NCI-H226 (cell line): ENCODE measurements at places on chromosomes 12 and 14.

DNA sequence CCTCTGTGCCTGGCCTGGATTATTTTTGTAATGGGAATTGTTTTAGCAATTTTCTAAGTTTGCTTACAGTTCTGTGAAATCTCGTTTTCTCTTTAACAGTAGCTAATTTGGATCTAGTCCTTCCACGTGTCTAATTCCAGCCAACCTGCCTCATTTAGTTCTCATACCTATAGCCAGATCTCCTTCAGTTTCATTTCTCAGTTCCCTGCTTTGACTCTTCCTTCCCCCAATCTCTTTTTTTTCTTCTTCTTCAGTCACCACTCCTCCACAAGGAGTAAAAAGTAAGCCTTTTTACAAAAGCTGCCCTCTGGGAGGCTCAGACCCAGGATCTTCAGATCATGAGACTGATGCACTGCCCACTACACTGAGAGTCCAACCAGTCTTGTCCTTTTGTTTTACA lies 1.4 kb downstream of the THTPA start:
- DNase-seq, result no peak

GRCh38 chr14:95741038-95741490 lies 27.1 kb upstream of the TCL1A start:
- DNase-seq, result no peak

DNA sequence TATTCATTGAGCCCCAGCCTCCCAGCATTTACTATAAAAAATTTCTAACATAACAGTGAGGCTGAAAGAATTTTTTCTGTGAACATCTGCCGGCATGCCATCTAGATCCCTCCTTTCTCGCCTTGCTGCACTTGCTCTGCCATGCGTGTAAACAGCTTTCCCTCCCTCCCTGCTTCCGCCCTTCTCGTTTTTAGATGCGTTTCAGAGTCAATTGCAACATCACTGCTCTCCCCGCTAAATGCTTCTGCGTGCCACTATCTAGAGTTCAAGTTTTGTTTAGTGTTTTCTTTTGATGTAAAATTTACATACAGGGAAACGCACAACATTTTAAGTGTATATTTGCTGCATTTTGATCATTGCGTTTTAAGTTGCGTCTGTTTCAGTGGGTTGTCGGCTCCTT lies 83.6 kb downstream of the CCDC92 start:
- no peak for DNase-seq

DNA sequence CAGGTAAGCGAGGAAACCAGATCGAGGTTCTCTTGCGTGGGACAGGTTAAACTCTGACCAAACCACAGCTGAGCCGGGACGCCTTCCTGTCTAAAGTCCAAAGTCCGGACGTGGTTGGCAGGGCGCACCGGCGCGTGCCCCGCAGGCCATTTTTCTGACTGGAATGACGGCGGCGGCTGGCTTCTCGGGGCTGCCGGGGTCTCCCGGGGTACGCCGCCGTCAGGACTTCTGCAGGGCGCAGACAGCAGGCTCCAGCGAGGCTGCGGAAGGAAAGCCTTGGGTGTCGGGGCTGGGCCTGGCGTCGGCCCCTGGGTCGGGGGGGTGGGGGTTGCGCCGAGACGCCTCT lies 32.8 kb downstream of the MIA2 start:
- peak; percentile 36 for DNase-seq

DNA sequence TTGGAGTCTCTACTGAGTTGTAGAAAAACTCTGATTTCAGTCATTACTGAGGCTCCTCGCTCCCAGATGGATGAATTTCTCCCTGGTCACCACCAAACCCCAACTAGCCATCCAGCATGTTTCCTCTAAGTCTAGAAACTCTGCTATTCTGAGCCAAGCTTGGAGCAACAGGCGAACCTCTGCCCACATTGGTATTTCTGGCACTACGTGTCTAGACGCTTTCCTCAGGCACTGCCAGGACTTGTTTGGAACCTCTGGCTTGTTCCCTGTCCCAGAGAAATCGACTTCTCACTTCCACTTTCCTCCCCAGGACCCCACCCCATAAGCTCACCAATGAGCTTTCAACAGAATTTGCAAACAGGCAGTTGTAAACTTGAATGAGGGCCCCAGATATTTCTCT lies 27.6 kb downstream of the WSCD2 start:
- DNase-seq, result no peak

GRCh38 chr12:132522592-132523380 lies 32.8 kb downstream of the FBRSL1 start:
- no peak for DNase-seq

GRCh38 chr12:124852911-124853427 lies 10.7 kb downstream of the SCARB1 start:
- DNase-seq, result no peak

DNA sequence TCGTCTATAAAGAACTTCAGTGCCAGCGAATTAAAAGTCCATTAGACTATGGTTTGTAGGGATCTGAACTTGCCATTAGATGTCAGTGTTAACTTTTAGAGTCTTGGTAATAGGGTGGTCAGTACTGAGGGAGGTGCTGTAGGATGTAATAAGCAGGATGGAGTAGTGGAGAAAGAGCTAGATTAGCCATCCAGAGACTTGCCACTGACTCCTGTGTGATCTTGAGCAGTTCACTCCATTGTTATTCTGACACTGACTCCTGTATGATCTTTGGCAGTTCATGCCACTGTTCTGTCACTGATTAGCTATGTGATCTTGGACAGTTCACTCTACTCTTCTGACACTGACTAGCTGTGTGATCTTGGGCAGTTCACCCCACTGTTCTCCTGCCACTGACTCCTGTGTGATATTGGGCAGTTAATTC lies 133.6 kb downstream of the TTLL5 start:
- peak; percentile 17 for DNase-seq

GRCh38 chr12:124566997-124567672 lies at the start of gene NCOR2:
TSS of gene NCOR2 (minus strand) at chr12:124567612. CDS start at chr12:124495251, 72,361 bp downstream.
- peak; percentile 15 for DNase-seq

GRCh38 chr14:81062816-81063215 lies 107.4 kb downstream of the TSHR start:
- no peak for DNase-seq

DNA sequence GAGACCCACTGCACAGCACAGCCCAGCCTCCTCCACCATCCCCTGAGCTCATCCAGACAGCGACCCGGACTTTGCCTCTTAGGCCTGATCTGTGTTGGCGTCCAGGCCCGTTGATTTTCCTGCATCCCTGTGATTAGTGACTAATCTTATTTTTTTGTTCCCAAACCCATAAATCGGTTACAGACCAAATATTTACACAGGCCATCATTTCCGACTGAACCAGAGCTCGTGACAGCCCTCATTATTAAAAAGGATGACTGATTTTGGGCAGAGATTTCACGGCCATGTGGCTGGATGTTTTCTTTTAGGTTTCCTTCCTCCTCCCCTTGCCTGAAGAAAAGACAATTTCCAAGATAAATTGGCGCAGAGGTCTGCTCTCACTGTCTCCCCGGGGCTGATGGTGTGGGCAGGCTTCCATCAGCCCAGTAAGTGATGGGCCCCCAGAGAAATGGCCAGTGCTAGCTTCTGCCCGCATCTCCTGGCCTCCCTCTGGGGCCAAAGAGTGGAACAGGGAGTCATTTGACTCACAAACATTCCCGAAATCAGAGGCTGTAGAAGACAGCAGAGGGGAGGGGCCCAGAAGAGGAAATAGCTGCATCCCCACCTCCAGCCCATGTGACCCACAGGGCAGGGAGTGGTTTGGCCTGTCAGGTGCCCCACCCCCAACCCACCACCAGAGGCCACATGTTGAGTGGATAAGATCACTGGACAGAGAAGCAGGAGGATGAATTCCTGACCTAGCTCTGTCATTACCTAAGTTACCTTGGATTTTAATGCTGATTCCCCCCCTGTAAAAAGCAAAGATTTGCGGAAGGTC lies 283.5 kb downstream of the KSR2 start:
- DNase-seq, result no peak

- no peak for DNase-seq
These were observed 3.4 kb downstream of the GPX2 start for GRCh38 chr14:64938972-64939816.

- DNase-seq, result no peak
These were observed 16.4 kb downstream of the KRT18 start for GRCh38 chr12:52965337-52965731.

- no peak for DNase-seq
These were observed 79.7 kb upstream of the CCND2 start for GRCh38 chr12:4193821-4194220.

DNA sequence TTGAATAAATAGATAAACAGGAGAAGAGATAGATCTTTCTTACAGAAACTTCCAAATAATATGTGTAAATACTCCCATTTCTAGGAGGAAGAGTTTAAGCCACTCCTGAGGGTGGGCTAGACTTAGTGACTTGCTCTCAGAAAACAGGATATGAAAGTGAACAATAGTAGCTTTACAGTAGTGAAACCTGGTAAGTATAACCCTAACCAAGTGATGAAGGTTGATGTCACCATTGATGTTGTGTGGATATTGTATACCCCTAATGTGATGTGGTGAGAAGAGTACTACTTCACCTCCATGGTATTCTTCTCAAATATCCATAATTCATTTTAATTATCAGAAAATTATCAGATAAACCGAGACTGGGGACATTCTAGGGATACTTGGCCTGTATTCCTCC lies 20.9 kb downstream of the AKAP6 start:
- no peak for DNase-seq

DNA sequence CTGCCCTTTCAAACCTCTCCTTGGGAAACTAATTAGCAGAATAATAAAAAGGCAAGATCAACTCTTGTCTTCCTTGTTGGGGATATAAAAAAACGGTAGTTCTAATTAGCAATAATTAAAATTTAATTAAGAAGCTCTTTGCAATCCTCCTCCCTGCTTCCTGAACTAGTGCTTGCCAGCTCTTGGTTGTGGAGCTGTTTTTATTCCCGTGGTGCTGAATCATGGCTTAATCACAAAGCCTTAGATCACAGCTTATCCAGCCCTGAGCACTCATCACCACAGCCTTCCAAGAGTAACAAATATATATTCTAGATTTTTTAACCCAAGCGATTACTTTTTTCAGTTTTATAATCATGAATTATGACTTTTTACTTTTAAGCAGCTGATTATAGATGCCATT lies 63.2 kb upstream of the INSM2 start:
- peak; percentile 23 for DNase-seq

DNA sequence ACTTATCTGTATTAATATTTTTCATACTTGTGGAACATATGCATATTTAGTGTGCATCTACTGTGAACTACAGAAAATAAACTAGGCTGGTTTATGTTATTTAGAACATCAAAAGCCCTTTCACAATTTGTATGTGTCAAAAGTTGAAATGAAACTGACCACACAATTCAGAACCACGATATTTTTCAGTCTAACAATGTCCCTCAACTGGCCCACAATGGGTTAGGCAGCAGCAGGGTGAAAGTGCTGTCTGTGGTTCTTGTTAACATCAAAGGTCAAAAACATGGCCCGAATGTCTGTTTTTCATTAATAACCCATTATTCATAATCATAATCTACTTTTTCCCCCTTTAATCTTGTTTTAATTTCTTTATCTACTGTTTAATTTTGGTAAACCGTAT lies 559.9 kb upstream of the ATP2B1 start:
- no peak for DNase-seq
